ENCODE measurements at places on chromosomes 5 and 9.

DNA sequence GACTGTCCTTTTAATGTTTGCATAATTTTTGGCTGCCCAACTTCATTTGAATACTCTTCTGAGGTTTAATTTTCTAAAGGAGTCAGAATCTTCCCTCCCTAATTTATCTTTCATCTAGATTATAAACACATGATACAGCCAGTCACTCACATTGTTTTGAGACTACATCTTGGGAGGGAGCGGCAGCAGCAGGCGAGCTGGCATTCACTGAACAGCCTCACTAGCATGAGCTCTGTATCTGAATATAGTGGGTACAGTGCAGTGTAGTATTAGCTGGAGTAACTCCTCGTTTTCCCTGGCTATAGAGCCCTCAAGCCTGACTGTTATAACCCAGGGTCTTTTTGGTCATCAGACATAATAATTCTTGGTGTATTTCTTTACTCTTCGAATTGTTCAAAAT is 969.2 kb upstream of the COX7C start:
- DNase-seq, result no peak

DNA sequence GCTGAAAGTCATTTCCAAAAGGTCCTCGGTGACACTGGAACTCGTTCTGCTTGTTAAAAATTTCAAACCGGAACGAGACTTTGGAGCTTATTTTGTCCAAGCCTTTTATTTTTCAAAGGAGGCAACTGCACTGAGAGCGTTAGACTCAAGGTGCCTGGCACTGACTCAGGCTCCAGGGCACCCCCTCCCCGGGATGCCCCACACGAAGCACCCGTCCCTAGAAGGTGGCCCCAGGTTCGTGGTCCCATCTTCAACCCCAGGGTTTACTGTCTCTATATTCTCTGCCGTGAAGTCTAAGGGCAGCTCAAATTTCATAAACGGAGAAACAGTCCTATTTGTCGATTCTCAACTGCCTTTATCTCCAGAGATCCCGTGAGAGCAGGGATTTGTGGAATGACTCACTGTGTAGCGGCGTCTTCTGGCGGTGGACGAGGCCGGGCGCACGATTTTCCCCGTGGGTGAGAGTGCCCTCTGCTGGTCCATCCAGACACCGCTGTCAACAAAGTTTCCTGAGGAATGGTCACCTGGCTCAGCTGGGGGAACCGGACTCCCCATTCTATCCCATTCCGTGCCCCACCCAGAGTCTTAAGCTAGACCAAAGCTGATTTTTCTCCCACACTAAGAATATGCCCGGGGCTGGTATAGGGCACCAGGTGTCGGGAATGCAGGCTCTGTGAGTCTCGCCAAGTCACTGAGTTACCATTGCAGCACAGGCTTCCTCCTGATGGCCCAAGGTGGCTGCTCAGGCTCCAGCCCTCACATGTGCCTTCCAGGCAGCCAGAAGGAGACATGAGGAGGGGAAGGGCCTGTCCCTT is 27.1 kb upstream of the SLC6A19 start:
- DNase-seq, result peak; percentile 72

DNA sequence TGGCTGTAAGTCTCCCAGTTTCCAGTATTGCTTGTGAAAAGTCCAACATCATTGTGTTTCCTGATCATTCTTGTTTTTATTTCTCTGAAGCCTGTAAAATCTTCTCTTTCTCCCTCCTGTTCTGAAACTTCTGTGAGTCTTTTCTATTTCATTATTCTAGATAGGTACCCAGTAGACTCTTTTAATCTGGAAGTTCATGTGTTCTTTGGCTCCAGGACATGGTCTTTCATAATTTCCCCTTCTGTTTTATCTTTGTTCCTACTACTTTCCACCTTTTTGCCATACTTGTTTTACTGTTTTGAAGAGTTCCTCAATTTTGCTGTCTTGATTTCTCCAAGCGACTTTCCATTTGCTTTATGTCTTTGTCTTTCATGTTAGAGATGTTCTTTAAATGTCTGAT is 168.1 kb downstream of the APBA1 start:
- no peak for DNase-seq

- DNase-seq, result no peak
Measured at GRCh38 chr5:88886252-88886651, 3.3 kb upstream of the MEF2C start.

DNA sequence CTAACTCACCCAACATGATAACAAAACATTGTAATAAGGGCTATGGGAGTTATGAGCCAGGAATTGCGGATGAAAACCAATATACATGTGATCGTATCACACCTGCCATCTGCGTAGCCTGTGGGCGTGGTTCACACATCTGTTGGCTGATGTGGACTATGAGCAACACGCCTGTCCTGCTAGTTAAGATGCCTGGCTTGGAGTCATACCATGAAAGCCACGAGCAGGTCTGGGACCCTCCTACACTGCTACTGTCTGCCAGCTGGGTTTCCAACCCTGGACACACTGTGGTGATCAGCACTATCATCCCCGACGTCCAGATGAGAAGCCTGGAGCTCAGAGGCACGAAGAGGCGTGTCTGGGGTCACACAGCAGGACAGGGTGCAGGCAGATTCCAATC is 40.2 kb downstream of the STK10 start:
- no peak for DNase-seq

DNA sequence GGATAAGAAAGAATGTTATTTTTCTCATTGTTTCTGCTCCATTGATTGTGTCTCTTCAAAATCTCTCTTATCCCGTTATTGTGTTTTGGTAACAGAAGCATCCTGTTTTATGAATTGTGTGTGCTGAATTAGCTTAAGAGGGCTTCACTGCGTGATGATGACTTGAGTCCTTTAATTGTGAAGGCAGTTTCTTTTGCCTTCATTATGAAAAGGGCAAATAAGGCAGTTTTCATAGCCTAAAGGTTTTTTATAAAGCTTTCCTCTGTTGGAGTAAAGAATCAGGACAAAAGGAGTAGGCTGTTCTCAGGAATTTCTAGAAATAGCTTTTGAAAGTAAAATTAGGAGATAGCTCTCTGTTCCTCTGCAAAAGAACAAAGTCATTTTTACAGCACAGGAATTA is 169.8 kb downstream of the FOCAD start:
- no peak for DNase-seq

- DNase-seq, result no peak
Measured at GRCh38 chr5:144130306-144130705, 40.2 kb downstream of the YIPF5 start.

DNA sequence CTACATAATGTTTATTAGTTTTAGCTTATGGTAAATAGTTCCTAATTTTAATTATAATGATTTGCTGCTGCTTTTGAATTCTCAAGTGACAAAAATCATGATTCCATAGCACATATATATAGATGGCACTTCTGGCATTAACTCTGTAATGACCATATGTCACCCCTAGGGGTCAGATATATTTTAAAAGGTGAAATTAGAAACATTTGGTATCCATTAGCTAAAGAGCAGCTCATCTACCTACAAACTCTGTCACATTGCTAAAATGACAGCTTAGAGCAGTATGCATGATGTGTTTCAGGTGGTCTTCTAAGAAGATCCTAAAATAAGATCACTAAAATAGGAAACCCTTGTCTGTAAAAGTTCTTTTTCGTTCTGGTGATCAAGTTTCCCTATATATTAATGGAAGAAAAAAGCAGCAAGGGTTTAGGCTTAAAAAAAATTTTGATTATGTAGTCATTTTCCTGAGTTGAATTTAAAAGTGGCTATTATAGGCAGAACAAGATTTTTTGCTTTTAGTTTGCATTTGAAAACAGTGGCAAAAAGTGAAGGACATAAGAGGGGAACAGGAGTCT is 157.7 kb upstream of the POU5F2 start:
- no peak for DNase-seq

DNA sequence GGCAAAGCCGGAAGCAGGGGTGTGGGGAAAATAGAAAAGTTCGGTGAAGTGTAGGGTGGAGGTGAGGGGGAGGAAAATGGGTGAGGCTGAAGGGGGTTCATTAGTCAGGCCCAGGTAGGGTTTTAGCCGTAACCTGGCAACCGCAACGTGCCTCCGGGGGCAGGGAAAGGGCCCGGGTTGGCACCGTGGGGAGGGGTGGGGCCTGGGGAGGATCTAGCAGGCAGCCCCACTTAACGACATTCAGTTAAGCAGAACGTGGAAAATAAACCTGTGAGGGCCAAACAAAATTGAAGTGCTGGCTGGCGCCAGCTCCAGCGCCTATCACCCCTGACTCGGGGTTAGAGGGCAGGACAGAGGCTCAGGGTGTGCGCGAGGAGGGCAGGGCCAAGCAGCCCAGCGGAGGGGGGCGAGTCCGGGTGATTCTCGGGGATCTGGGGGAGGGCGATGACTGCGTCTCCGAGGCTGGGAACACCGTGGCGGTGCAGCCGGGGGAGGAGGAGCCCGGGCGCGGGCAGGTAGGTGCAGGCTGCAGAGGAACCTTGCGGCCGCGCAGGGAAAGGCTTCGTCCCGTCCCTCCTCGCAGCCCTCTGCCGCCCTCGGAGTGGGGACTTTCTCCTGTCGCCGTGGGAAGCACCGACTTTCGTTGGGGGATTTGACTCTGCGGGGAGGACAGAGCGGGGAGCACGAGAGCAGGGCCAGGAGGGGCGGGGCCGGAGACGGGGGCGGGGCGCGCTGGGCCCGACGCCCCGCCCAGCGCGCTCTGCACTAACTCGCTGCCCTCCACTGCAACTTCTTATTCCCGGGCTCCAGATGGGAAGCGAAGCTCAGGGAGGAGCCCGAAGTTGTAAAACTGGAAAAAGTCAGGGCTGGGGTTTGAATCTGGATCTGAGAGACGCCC is 5.1 kb downstream of the RGS14 start:
- no peak for DNase-seq

GRCh38 chr5:119178435-119178834 is 107.5 kb downstream of the DMXL1 start:
- no peak for DNase-seq

DNA sequence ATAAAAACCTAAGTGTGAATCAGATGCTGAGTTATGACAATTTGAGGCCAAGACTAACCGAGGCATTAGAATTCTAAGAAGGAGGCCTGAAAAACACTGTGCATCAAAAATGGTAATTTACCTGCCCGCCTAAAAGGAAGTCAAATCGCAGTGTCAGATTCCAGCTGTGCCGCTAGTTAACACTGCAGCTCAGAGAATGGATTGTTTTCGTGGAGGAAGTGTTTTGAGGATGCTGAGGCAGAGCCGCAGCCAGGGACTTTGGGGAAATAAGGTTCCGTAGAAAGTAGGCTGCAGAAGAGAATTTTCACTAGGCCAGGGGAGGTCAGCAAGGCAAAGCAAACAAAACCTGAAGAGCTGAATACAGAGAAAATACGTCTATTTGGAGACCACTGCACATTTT is 226.4 kb upstream of the ISL1 start:
- no peak for DNase-seq

- DNase-seq, result peak; percentile 57
Measured at GRCh38 chr5:36150676-36151433, 832 bp downstream of the LMBRD2 start.

GRCh38 chr5:10461904-10462555 is 20.4 kb downstream of the ROPN1L start:
- DNase-seq, result no peak

DNA sequence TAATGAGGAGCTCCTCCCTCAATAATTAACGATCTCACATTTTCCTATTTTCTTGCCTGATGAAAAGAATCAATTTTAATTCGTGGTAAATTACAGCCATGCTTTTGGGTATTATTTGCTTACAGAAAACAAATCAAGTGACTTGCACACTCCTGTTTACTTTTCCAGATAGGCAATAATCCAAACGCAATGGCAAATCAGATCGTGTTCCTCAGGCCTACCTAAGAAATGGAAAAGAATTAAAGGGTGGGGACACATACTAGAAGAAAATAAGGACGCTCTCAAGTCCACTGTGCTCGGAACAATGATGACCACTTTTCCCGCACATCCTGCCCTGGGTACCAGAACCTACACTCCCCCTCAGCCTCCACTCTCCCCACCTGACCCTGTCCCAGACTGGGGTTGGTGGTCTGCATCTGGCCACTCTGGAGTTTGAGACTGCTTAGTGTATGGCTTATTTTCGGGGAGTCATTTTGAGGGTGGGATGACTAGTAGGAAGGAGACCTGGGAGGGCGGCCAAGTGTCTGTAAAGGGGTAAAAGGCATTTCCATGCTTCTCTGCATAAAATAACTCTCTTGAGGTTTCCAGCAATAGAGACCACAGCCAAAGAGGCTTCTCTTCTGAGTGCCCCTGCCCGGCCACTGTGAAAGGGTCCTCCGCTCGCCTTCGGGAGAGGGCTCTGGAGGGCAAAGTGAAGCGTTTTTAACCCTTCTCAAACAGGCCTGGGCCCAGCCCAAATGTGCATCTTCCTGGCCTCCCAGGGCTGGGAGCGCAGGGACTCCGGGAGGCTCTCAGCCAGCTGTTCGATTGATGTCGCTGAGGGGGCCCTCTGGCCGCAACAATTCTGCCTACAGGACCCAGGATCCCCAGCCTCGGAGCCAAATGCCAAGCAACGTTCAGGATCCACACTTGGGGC is 4.5 kb upstream of the OTP start:
- DNase-seq, result no peak

DNA sequence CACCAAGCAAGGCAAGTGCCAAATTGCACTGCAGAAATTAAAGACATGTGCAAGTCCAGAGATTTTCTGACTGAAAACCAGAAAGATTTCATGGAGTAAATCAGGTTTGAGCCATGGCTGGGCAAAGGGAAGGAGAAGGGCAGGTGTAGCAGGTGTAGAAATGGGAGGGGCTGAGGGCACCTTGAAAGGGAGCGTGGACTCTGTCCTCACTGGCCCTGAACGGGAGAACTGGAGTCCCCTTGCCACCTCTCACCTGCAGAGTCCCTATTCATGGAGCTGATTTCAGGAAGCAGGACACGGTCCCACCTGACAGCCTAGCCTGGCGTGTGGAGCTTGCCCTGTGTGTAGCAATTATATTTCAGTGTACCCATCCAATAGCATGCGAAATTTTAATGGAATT is 46.3 kb downstream of the UBE2QL1 start:
- DNase-seq, result no peak

DNA sequence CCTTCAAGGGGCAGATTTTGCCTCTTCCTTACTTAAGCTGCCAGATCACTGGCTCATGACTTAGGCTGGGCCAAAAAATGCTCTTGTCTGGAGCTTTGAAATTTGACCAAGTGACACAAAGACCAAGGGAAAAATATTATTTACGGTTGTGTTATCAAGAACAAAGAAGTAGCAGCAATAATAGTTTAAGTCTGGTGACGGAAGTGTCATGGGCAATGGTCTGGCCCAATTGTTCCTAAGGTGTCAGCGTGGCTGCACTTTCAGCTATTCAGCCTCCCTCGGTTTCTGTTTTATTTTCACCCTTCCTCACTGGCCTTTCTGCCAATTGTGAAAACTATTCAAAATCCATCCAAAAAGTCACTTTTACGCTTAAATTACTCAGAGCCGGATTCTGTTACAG is 185.3 kb downstream of the CDH18 start:
- DNase-seq, result no peak

- DNase-seq, result no peak
Measured at GRCh38 chr9:20321423-20322082, 300.7 kb downstream of the MLLT3 start.

- no peak for DNase-seq
Measured at GRCh38 chr9:38287420-38287985, 105.0 kb upstream of the ALDH1B1 start.

GRCh38 chr5:178284996-178285395 is 52.4 kb upstream of the PHYKPL start:
- no peak for DNase-seq

GRCh38 chr9:35367451-35367850 is 122.5 kb upstream of the RUSC2 start:
- no peak for DNase-seq
